Stimulated activated CD8-positive, alpha-beta memory T cell treated with anti-CD3 and anti-CD28 coated beads, Interleukin-15, amount 100 ng/mL, for 4 hours (primary cell): ENCODE measurements at places on chromosomes 2 and 18.

DNA sequence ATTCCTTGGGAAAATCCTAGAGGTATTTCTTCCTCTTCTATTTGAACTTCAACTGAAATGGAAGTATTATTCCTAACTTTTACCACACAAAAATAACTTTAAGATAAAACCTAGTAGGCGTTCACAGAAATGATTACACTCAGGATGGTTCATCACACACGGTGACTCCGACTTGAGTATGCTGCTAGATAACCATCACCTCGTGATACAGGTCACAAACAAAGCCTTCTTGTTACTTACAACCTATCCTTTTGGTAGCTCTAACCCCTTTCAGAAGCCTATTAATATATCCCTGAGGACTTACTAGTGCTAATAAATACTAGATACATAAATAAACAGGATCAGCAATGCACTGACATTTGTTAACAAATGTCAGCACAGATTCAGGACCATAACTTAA lies 101.0 kb upstream of the DNER start:
- no peak for DNase-seq

DNA sequence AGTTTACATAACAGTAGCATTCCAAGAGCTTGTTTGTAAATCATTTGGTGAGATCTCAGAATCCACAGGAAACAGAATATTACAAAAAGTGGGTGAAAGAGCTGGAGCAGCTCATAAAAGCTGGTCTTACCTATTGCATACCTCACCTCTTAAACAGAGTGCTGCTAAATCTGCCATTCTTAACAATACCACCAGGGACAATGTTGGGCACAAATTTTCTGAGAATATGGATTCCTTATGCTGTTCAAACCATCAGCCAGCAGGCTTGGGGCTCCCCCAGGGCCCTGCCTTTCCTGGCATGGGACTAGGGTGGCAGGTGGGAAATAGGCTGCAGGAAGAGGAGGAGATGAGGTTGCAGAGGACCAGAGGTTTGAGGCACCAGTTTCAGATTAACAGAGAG lies 55.6 kb downstream of the TGFA start:
- no peak for DNase-seq

DNA sequence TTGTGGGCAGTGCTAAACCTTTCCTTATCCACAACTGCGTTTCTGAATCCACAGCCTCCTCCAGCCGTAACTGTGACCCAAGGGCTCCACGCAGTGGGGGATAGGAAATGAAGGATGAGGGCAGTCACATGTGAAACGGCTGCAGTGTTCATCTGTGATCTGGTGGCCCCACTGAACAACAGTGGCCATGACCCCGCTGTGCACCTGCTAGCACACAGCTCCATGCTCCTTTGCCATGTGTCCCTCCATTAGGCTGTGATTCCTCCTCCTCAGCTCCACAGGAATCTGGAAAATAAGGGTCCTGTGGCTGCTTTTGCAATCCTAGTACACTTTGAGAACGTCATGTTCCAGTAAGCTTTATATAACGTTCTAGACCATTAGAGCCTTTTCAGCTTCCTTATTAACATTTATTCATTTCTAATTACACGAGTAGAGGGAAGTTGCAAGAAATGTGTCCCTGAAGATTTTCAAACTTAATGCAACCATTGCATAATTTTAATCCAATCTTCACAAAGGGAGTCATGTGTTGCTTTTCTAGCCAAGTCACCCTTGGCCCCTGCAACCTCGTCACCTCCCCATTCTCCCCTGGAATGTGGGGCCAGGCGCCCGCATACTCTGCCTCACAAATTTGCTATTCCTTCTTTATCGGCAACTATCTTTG lies 7.1 kb upstream of the NAPG start:
- DNase-seq = no peak

DNA sequence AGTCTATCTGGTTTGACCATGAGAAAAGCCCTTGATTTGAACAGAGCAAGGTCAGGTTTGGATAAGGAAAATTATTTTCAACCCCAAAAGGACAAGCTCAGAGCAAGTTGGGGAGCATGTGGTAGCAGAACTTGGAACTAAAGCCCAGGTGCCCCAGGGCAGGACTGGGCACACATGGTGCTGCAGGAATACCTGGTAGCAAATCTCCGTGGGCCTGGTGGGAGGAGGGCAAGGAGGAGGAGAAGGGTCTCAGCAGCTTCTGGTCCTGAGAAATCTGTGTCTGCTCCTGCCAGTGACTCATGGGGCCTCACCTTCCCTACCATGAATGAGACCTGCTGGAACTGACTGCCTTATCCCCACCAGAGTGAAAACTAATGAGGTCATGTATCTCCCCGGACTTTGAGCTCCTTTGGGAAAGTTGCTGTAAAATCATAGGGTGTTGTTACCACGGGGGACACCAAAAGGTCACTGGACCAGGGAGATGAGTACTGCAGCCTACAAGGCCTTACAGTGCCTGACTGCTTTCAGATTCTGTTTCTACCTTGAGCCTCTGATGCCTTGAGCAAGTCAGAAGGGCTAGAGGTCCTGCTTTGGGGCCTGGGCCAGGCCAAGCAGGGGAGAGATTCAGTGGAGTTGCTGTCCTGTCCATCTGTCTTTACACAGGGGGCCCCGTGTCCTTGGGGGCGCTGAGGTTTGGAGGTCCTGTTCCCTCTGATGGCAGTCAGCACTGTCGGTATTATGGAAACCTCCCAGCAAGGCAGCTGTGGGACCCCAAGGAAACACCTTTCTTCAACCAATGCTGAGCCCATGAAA lies 304.0 kb downstream of the MYCN start:
- DNase-seq = no peak

GRCh38 chr2:1755436-1756191 lies 11.3 kb upstream of the PXDN start:
- DNase-seq = no peak

DNA sequence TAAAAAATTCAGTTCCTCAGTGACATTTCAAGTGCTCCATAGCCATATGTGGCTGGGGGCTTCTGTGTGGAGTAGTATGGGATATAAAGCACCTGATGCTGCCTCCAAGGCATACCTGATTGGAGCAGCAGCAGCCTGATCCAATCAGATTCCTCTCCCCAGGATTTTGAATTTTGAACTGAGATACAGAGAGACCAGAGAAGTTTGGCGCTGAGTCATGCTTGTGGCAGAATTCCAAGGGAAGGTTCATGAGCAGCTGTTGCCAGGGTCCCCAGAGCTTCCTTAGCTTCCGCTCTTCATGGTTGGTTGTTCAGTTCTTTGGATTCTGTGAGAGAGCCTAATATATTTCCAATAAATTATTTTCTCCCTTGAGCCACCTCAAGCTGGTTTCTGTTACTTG lies 29.0 kb upstream of the CFAP36 start:
- DNase-seq = no peak

DNA sequence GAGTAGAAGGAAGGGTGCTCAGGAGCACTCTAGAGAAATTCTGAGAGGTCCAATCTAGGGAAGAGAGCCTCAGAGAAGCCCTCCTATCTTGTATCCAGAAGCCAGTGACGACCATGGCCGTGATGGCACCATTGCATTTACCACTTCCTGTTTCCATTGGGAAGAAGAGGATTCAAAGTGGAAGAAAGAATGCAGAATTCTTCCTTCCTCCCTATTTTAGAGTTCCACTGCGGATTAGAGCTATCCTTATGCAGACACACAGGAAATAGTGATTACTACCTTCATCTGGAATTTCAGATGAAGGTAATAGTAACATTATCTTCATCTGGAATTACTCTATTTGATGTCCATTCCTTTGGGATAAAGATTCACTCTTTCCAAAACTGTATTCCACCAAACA lies 45.6 kb upstream of the PCBP1 start:
- no peak for DNase-seq

GRCh38 chr2:237894986-237895543 lies 35.6 kb downstream of the RAMP1 start:
- no peak for DNase-seq

DNA sequence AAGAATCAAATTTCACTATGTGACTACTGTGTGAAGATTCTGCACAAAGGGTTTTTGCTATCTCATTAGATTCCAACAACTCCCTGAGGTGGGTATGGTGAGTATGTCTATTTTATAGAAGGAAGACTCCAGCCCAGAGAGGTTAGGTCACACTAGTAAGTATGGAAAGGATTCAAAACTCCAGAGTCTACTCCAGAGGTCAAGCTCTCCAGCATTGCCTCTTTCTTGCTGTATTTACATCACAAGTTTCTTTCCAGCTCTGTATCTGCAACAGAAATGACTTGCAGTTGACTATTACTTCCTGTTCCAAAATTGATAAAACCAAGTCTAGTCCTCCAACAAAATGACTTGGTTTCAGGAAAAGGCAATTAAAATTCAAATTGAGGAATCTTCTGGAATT lies 2.1 kb downstream of the COL4A4 start:
- DNase-seq = no peak

DNA sequence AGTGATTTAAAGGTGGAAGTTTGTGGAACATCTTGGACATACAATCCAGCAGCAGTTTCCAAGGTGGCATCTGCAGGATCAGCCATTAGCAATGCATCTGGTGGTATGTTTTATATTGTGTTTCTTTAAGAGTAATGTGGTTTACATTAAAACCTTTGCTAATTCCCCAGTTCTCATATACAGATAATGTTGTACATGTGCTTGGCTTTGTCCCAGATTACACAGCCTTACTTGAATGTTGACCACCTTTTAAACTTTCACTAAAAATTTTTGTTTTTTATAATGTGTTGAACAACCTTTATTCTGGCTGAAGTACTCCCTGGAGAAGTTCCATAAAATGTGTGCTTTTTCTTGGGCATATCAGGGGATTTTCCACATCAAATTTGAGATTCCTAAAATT lies 57.5 kb downstream of the MIB1 start:
- DNase-seq = no peak

DNA sequence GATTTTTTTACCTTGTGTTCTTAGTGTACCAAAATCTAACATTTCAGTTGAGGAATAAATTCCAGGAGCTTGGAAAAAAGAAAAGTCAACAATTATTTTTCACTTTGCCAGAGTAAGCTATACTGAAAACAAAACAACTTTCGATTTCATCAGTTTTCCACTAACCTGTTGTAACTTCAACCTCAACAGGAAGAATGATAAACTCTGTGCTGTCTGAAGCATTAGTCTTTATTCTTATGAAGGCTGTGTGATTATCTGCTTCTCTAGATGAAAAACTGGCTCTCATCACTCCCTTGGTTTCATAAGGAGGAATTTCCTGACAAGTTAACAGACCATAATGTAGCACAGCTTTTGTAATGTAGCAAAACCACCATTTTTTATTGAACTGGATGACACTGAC lies 121.2 kb downstream of the ZAP70 start:
- DNase-seq = no peak

- DNase-seq = no peak
Measured at GRCh38 chr2:118290411-118291250, 202.4 kb downstream of the INSIG2 start.

DNA sequence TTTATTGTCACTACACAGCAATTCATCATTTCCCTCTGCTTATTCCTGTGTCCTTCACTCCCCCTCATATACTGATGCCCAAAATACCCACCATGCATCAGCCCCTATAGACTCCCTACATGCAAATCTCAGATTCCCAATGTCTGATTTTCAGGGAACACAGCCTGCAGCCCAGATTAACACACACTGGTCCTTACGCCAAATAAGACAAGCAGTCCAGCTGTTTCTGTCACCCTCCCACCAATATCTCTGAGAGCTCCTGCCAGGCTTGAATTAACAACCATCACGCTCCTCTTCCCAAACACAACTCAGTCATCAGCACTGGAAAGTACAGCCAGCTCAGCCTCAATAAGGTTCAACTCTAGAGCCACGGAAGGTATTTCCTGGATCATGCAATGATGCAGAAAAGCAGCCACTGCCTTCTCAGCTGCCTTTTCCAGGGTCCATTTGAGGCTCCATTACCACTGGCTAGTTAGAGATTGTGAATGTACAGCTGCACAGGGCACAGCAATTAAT lies 39.0 kb upstream of the SLC35F5 start:
- no peak for DNase-seq
